ENCODE measurements at places on chromosomes 5 and 9.

GRCh38 chr5:79878136-79878679 is 112.9 kb downstream of the MTX3 start:
- DNase-seq, result no peak

- DNase-seq, result peak; percentile 67
These were observed 572 bp downstream of the NR4A3 start for GRCh38 chr9:99822109-99822805.

DNA sequence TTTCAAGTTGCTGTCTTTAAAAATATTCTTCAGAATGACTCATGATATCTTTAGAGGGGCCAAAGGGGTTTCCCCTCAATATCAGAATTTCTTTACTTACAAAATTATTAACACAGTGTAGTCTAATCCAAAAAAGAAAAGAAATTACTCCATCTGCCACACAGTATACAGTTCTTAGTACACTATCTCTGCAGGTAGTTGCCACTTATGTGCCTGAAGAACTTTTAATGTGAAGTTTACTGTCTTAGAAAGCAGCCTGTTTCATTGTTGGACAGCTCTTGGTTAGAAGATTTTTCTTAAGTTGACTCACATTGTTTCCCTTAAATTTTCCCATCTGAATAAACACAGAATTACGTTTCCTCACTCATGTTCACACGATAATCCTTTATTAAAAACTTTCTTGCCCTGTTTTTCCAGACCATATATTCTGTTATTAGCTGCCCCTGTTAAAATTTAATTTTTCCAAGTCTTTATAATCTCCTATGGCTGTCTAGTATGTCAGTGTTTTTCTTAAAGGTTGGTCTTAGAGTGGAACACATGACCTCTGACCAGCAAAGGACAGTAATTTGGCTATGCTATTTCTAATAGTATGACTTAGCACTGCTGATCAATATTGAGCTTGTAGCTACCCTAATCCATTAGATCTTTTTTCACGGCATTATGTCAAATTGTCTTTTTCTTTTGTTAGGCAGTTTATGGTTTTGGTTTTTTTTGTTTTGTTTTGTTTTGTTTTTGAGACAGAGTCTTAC is 21.8 kb upstream of the FKTN start:
- DNase-seq, result no peak

- DNase-seq, result no peak
These were observed 5.8 kb upstream of the BICD2 start for GRCh38 chr9:92770360-92770995.

DNA sequence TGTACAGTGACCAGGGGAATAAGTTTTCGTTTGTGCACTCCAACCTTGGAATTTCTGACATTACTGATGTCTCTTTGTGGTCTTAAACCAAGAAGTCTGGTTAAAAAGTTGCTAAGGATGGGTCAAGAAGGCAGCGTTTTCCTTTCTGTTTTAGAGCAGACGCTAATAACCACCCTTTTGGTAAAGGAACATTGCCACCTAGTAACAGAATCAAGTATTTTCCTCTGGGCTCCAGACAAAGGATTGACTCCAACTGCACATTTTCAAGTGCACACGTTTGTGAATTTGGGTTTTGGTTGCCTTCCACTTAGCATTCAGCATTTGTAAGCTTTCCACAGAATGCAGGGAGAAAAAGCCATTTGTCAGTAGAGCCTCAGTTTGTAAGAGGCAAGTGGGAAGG is 22.2 kb upstream of the CEP78 start:
- DNase-seq, result no peak

DNA sequence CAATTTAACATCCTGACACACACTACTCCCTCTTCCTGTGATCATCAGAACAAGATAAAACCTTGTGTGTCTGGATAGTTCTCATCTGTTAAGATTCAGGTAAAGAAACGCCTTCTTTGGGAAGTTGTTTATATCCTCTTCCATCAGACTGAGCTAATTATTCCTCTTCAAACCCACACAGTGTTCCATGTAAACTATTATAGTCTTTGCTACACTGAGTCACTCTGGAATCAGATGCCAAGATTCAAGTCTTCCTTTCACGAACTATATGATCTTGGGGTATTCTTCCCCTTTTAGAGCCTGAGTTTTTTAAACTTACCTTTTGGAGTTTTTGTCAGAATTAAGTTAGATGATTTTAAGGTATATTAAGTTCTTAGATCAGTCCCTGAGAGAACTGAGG is 2.0 kb downstream of the OR1J1 start:
- no peak for DNase-seq

DNA sequence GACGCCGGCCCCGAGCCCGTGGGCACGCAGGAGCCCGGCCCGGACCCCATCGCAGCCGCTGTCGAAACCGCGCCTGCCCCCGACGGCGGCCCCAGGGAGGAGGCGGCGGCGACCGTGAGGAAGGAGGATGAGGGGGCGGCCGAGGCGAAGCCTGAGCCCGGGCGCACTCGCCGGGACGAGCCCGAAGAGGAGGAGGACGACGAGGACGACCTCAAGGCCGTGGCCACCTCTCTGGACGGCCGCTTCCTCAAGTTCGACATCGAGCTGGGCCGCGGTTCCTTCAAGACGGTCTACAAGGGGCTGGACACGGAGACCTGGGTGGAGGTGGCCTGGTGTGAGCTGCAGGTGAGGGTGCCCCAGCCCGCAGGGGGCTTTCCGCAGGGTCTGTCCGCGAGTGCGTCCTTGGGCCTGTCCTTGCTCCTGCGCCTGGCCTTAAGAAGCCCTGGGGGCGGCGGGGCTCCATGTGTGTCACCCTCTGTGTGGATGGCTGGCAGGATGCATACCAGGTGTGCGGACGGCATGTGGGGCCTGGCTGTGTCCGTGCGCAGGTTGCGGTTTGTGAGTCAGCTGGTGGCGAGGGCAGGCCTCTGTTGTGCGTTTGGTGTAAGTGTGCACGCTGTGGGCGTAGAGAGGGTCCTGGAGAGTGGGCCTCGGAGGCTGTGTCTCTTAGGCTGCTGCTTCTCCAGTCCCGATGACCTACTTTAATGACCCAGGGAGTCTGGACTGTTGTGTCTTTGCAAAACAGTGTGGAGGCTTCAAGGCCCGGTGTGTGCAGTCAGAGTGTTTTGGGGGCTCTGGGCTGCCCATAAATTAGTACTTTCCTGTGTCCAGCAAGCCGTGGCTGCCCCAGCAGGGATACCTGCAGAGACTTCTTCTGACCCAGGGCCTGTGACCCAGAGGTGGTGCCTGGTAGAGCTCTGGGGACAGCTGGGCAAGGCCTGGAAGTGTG is 1.6 kb downstream of the WNK2 start:
- DNase-seq, result no peak

DNA sequence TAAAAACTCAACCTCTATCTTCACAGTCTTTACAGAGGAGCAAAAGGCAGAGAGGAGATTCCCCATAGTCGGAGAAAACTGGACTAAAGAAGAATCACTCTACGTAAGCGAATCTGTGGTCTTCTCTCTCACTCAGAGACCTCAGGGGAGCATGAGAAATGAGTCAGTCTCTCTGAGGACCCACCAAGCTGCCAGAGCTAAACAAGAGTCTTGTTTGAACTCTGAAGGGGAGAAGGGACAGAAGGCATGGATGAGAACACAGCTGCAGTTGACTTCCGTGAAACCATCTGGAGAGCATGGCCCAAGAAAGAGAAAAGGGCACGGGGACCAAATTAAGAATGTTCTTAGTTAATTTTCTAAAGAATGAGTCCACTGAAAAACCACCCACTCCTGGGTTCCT is 12.8 kb upstream of the MAN2A1 start:
- no peak for DNase-seq

DNA sequence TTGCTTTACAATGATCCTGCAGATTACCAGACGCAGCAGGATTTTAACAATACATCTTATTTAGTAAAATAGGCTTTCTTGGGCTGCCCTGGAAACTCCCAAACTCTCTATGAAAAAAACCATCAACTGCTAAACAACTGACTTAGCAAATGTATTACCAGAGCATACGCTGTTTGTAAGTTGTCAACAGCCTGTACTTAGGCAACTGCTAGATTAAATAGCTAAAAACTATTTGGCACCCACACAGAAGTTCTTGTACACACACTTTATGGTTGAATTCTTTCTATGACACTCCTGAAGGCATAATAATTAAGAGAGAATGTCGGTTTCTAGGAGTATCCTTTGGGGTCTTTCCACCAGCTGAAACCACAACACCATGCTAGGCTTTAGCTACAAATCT is 123.9 kb downstream of the FBXO38 start:
- no peak for DNase-seq

- no peak for DNase-seq
These were observed 180.9 kb downstream of the MED10 start for GRCh38 chr5:6197427-6197826.

- no peak for DNase-seq
These were observed 10.1 kb upstream of the NRARP start for GRCh38 chr9:137311986-137312851.

GRCh38 chr5:110973510-110973909 is 98.0 kb upstream of the TSLP start:
- DNase-seq, result no peak

GRCh38 chr5:132229236-132229635 is 1.6 kb upstream of the P4HA2 start:
- DNase-seq, result no peak

DNA sequence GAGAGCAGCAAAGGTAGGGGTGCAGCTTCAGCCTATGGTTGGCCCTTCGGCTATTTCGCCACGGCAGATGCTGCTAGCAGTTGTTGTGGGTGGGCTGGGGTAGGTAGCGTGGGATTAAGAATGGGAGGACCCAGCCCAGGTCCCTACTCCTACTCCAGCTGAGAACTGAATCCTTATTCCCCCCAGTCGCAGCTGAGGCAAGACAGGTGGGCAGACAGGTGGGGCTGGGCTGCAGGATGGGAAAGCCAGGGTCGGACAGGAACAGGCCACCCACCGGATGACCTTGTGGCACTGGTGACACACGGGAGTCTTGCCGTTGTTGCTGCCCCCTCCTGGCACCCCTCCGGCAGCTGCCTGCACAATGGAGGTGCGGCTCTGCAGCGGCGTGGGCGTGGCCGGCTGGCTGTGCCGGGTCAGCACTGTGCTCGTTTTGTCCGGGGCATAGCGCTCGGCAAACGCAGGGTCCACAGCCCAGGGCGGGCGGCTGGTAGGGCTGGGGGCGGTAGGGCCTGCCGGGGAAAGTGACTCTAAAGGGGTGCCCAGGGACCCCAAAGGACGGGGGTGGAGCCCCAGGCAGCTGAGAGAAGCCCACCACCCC is 8.2 kb downstream of the PDLIM7 start:
- DNase-seq, result no peak

DNA sequence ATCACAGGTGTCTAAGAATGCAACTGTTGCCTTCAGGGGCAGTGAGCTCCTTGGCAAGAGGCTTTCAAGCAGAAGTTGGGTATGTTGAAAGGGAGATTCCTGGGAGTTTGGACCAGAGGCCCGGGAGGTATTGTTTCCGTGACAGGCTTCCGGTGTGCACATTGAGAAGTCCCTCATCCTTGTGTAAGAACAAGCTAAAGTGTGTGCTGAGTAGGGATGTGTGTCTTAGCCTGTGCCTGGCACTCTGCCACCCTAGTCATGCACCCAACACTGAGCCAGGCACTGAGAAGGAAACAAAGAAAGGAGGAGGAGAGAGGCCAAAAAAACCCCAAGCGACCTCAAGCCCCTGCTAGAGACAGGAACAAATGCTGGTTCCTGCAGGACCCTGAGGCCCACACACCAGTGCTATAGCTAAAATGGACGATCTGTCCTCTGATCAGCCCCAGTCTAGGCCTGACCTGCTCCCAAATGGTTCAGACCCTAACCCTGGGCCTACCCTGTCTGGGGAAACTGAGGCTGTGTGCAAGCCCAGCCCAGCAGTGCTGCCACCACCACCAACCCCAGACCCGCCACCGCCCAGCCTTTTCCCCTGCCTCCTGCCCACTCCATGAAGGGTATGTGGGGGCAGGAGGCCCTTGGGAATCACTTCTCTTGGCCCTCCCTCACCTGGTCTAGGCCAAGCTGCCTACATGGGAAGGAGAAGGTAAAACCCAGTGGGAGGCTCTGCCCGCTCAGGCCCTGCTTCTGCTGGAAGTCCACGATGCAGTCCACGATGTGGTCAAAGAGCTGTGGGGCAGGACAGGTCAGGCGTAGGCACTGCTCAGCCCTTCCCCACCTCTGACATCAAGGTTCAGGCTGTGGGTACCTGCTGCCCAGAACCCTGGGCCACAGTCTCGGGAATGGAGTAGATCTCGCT is 12.6 kb downstream of the HK3 start:
- DNase-seq, result no peak

- DNase-seq, result no peak
These were observed 204.7 kb downstream of the PTTG1 start for GRCh38 chr5:160626322-160626721.

GRCh38 chr9:88197781-88198340 is 59.6 kb upstream of the SPATA31C2 start:
- no peak for DNase-seq

- no peak for DNase-seq
These were observed 221.6 kb downstream of the ACTL7B start for GRCh38 chr9:108634204-108634603.

DNA sequence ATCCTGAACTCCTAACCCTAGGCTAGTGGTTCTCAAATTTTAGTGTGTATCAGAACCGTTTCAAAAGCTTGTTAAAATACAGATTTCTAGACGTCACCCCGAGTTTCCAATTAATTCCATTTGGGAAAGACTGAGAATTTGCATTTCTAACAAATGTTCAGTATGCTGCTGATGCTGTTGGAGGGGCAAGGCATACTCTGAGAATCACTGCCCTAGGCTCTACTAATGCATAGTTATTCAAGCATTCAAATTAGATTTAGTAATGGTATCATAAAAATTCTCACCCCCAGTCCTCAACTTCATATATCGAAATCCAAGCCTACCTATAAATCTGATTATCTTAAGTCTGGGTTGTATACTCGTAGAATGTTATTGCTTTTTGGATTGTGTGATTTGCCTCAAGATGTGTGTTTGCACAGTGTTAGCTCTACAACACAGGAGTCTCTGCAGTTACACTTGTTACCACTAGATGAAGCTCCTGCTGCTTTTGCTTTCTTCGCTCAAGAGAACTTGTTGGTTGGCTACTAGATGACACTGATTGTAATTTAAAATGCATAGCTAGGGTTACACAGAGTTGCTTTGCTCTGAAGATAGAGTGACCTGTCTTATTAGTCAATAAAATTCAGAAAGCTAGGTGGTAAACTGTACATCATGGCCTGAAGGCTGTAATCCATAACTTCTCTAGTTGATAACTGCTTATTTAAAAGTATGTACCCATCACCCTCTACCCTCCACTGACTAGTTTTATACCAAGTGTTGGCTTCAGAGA is 7.5 kb upstream of the ERAP2 start:
- no peak for DNase-seq

DNA sequence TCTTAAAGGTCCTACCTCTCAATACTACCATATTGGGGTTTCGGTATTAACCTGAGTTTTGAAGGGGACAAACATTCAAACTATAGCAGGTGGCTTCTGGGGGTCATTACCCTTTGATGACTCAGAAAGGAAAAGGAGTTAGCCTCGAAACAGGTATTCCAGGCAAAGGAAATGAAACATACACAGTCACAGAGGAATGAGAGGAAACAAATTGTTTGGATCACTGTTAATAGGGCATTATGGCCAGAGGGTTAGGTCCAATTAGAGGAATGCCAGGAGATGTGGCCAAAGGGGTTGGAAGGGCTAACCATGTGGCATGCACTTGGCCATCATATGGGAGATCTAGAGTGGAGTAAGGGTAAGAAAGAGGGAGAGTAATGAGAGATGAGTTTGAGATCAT is 23.9 kb upstream of the NIM1K start:
- no peak for DNase-seq

- DNase-seq, result no peak
These were observed 43.1 kb upstream of the SELENOP start for GRCh38 chr5:42854795-42855194.

Data from activated naive CD8-positive, alpha-beta T cell treated with anti-CD3 and anti-CD28 coated beads for 36 hours (primary cell).